Activated CD4-positive, alpha-beta T cell treated with anti-CD3 and anti-CD28 coated beads for 36 hours (primary cell): ENCODE measurements at places on chromosomes 7 and 10. TPM values are rescaled to one million over a fixed set of nuclear protein-coding genes. Genes with fewer than 3 reads are reported as not detected.

DNA sequence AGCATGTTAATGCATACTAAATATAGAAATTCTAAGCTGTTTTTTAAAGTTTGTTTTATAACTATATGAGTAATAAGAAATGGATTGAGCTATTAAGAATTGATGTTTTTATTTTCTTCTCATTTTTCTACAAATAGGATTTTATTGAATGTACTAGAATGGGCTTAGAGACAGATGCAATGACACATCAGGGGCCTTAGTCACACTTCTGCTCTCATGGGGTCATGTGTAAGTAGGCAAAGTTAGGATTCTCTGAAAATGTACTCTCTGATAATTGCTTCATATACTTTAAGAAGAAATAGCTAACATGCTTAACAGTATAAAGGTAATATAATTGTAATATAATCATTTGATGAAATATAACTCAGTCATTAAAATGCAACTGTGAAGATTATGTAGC lies 154.6 kb downstream of the ZNF438 start:
- no peak for DNase-seq

DNA sequence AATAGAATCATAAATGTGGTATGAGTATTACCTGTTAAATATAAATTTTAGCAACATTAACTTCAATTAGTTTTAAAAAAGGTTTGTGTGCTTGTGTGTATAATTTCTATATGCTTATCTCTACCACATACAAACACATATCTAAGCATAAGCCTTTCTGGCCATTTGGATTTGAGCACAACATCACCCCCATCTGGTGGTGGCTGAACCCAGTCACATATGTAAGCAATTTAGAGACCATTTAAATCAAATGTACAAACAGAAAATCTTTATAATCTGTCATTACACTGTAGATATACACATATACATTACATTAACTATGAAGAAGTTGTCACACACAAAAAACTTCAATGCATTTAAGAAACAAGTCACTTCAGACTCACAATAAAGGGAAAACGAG lies 31.7 kb downstream of the GPR22 start:
- DNase-seq = peak; percentile 49

- peak; percentile 5 for DNase-seq
These were observed 3.9 kb upstream of the MYL7 start for GRCh38 chr7:44144968-44145478.

- DNase-seq = peak; percentile 23
These were observed 52.6 kb upstream of the FAM180A start for GRCh38 chr7:135801045-135801693.

GRCh38 chr7:27096768-27097514 lies 1.1 kb upstream of the HOXA1 start:
- peak; percentile 11 for DNase-seq

- DNase-seq = no peak
These were observed 41.6 kb downstream of the PIK3AP1 start for GRCh38 chr10:96678725-96679124.

DNA sequence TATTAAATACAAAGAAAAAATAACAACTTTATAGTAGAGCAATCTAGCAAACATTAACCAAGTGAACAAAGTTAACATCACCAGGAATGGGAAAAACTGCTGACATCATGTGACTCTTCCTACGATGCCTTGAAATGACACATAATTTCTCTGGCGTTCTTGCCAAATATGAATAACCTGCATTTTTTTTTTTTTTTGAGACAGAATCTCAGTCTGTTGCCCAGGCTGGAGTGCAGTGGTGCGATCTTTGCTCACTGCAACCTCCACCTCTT lies 126.5 kb upstream of the VKORC1L1 start:
- DNase-seq = no peak

Gene FBXL13
- 0.83 TPM for total RNA-seq

Gene NEUROD6
- total RNA-seq = not detected

Gene ASB15
- total RNA-seq = not detected

Gene HYCC1
- total RNA-seq = 23.9 TPM

Gene MACC1
- total RNA-seq = 0.09 TPM

Gene COL1A2
- total RNA-seq = 0.19 TPM
